ENCODE measurements at places on chromosomes 1 and 21.

DNA sequence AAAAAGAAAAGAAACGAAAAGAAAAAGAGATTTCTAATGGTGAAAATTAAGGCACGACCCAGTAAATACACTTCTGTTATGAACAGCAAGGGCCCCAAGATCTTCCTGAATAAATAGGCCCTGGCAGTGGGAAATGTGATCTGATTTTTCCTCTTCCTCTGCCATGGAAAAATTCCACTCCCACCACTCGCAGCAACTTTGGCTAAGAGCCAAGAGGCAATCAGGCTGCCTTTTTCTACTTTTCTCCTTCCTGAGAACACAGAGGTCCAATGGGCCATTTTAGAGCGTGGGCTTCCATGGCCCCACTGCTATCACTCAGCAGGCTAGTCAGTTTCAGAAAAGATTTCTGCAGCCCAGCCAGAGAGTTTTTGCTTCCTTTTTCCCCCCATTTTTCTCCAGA is 33.7 kb upstream of the AK4 start:
- DNase-seq, result no peak

DNA sequence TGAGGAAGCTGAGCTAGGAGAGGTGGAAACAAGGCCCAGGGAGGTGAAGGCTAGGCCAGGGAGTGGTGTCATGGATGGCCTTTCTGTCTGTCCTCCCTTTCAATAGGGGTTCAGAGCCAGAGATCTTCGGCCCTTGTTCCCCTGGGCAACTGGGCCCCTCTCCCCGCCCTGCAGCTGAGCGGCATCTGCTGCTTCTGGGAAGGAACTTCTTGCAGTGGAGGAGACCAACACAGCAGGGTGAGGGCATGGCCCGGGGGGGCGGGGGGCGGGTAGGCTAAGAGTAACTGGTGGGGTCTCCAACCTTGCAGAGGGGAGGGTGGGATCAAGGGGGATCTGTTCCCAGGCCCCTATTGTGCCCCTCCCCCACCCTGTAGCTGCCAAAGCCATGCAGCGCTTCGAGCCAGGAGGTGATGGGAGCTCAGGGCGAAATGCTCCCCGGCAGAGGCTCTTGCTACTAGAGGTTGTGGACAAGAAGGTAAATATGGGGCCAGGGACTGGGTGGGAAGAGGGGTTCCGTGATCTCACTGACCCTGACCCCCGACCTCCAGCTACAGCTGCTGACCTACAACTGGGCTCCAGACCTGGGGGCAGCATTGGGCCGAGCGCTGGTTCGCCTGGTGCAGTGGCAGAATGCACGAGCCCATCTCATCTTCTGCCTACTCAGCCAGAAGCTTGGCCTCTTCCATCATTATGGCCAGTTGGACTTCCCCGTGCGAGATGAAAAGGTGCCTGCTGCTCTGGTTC is 11.7 kb downstream of the HYI start:
- no peak for DNase-seq

DNA sequence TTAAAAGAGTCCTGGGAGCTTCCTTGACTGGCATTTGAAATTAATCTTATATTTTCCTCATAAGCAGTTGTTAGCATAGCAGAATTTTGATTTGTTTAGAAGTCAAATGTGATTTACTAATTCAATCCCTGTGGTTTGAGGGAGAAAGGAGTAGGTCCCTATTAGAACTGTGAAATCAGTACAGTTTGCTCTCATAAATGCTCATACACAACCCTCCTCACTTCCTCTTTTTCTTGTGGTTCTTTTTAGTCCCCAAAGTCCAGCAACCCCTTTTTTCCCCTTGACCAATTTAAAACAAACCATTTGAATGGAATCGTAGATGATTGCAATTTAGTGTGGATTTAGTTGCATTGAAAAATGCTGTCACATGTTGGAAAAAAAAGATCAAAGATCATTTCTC is 9.2 kb upstream of the IFI44 start:
- no peak for DNase-seq

DNA sequence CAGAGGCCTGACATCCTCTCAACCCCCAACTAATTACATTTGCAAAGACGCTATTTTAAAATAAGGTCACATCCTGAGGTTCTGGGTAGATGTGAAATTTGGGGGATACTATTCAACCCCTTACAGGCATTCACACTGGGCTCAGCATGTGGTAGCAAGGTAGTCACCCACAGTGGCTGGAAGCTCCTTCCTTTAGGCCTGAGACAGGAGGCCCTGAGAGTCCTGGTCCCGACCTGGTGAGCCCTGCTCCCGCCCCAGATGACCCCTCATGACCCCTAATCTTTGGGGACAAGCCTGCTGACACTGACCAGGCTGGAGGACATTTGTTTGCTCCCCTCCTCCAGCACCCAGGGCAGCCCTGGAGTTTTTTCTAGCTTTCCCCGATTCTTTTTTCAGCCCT is 225.9 kb downstream of the DYRK1A start:
- DNase-seq, result no peak

- no peak for DNase-seq
Measured at GRCh38 chr1:102315096-102315495, 318.4 kb upstream of the OLFM3 start.

- DNase-seq, result peak; percentile 89
Measured at GRCh38 chr1:202160377-202160940, at the start of gene PTPN7. TSS of gene PTPN7 (minus strand) at chr1:202160602. CDS start at chr1:202159402, 1,200 bp downstream.

DNA sequence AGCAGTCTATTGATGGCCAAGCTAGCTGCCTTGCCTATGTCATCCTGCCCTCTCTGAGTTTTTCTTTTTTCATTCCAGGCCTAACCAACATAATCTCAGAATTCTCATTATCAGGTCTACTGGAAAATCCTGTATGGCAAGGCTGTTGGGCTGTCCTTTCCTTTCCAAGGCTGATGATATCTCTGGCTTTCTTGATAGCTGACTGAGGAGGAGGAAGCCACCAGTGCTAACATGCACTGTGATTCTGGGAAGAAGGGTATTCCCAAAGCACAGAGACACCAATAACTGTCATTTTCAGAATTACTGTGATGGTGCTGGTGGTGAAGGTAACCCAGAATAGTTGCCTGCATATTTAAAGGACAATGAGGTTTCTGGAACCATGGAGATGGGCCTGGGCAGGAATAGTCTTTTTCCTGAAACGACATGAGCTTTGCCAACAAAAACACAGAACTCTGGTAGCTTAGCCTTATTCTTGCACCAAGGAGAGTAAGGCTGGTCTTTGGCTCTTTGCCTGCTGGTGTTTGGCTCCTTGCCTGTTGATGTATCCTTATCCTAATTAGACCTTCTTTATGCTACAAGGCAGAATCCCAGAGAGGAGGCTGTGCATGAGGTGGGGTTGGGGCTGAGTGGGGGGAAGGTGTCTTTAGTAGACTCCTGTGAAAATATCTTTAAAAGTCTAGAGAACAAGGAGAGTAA is 157.4 kb downstream of the TNFSF18 start:
- no peak for DNase-seq

- no peak for DNase-seq
Measured at GRCh38 chr1:59504276-59504675, 207.4 kb downstream of the FGGY start.

- DNase-seq, result no peak
Measured at GRCh38 chr1:185215911-185216310, 58.9 kb downstream of the SWT1 start.

- no peak for DNase-seq
Measured at GRCh38 chr21:22409571-22409970, 1411.4 kb downstream of the NCAM2 start.

GRCh38 chr1:205424901-205425600 is 3.2 kb upstream of the LEMD1 start:
- no peak for DNase-seq

GRCh38 chr1:33719771-33720670 is 143.9 kb upstream of the HMGB4 start:
- no peak for DNase-seq

DNA sequence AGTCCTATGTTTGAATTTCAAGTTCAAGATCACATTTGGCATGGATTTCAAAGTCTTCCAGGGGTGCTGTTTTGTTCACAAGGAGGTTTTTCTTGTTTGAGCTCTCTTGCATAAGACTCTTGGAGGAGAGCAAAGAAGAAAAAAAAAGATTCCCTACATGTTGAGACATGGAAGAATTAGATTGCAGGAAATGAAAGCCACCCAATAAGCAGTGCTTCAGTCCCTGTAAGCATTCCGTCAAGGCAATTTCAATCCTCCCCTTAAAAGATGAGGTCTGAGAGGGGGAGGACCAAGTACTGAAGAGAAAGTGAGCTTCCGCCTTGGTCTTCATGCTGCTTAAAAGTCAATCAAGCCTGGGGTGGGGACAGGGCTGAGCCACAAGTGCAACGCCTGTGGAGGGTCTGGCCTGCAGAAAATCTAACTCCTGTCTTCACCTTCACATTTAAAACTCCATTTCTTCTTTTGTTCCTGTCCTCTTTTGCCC is 50.2 kb downstream of the LPAR3 start:
- no peak for DNase-seq

DNA sequence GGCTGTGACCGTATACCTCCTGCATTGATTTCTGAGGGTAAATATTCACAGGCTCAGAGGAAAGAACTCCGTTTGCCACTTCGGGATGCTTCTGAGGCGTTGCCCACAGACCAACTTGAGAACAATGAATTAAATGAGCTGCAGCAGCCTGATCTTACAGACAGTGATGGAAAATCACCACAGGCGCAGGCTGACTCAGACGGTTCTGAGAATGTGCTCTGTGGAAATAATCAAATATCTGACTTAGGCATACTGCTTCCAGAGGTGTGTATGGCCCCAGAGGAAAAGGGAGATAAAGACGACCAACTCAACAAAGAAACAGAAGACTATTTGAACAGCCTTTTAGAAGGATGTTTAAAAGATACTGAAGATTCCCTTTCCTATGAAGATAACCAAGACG is 76.7 kb upstream of the SCCPDH start:
- no peak for DNase-seq

DNA sequence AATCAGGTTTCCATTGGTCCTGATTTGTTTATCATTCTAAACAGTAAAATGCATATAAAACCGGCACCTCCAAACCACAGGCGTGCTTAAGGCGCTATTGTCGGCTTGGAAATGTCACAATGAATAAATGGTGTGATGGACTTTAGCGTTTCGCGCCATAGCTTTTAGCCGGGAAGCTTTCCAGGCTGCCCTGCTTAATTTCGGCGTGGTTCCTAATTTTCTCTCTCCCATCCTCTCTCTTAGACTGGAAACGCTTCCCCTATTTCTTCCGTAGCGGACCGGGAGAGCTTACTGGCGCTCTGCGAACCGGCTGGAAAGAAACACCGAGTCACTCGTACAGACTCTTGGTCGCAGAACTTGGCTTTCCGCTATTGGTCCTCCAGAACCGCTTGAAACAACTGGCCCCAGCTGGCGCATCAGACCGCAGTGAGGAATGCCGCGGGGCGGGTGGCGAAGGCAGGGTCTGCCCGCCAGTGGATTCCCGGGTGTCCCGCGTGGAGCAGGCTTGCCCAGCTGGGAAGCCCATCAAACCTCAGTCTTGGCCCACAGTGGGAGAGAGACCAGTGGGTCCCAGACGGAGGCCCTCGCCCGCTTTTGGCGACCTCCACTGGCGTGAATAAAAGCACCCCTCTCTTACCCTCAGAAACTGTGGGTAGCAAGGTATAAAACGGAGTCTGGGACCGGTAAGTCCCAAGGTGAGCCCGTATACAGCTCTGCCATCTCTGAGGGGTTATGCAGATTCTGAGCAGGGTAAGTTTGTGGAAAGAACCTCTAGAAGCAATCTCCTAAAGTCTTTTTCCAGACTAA is 4.0 kb upstream of the LHX8 start:
- no peak for DNase-seq

DNA sequence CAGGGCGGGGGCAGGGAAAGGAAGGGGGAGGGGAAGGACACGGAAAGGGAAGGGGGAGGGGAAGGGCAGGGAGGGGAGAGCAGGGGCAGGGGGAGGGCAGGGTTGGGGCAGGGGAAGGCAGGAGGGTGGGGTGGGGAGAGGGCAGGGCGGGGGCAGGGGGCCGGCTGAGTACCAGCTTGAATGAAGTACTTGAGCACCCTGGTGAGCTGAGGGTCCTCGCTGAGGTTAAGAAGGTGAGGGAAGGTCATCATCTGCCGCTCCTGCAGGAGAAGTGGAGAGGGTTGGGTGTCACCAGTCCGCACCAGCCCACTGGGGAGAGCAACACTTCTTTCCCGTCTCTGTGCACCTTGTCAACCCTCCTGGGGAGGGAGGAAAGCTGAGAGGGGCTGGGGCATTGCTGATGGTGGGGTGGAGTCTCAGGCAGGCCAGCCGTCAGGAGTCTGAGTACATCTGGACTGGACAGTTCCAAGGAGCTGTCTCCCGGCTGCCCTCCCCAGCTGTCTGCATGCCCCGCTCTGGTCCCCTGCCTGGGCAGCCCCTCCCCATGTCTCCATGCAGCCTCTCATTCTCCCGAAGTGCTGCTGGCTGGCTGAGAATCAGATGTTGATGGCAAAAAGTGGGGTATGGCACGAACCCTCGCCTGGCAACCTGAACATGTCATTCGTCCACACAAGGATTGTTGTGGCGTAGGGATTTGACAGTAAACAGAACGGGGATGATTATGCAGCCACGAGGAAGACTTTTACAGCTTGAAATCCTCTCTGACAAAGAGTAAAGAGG is 70.0 kb downstream of the SCCPDH start:
- DNase-seq, result no peak

DNA sequence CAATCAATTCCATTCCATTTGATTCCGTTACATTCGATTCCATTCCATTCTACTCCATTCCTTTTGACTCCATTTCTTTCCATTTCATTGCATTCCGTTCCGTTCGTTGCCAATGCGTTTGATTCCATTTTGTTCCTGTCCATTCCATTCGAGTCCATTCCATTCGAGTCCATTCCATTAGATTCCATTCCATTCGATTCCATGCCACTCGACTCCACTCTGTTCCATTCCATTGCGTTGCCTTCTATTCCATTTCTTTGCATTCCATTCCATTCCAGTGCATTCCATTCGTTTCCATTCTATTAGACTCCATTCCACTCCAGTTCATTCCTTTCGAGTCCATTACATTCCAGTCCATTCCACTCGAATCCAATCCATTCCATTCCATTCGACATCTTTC is 2587.5 kb upstream of the TPTE start:
- DNase-seq, result no peak

DNA sequence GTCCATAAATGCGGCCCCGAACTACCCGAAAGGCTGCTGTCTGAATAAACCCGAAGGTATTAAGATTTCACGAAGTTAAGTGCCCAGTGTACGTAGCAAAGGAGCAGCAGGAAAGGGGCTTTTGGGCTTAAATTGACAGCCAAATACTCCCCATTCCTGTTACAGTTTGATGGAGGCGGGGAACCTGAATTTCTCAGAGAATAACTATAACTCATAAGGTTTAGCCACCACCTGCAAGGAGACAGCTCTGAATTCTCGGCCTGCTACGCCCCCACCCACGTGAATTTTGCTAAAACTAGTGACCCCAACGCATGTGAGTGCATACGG is 5.2 kb downstream of the GFI1 start:
- no peak for DNase-seq

DNA sequence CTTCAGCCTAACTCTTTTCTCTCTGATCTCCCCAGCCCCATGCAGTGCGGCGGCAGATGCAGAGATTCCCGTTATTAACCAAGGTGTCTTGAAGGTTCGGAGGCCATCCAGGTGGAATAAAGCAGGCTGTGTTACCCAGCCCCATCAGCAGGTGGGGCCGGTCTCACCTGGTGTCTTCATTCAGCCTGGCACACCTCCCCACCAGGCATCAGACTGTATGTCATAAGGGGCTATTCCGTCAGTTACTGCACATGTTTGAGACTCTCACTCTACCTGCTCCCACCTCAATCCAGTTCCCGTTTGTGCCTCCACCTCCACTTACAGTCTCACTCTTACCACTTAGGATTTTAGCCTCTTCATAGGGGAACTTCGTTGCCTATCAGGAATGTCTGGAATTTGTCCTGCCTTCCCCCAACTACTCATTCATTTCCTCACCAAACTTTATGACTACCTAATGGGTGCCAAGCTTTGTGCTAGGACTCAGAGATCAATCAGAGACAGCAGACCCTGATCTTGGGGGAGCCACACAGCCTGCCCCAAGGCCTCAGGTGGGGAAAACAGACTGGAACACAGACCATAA is 170.2 kb downstream of the PLPP3 start:
- no peak for DNase-seq

Measured in stimulated activated naive CD4-positive, alpha-beta T cell treated with Interleukin-2 at 50 U/mL for 16 hours (primary cell).